GM23338 (cell line): ENCODE measurements at places on chromosomes 1 and 21.

DNA sequence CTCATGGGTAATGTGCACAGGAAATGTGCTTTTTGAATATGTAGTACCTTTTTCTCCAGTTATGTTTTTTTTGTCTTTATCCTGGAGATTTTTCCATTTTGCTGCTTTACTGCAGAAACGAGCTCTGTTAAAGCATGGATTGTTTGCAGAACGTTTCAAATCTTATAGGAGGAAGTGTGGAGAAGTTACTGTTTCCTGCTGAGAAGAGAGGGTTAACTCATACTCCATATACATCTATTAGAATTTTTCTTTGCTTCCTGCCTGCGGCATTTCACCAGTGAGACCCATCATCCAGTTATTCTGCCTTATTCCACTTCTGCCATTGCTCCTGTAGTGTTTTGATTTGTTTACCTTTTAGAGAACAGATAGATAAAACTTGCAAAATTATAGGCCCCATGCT is 2.0 kb downstream of the RPRD2 start:
- no peak for DNase-seq

- DNase-seq: no peak
These were observed 1609.8 kb downstream of the AMY1C start for GRCh38 chr1:105359457-105359856.

DNA sequence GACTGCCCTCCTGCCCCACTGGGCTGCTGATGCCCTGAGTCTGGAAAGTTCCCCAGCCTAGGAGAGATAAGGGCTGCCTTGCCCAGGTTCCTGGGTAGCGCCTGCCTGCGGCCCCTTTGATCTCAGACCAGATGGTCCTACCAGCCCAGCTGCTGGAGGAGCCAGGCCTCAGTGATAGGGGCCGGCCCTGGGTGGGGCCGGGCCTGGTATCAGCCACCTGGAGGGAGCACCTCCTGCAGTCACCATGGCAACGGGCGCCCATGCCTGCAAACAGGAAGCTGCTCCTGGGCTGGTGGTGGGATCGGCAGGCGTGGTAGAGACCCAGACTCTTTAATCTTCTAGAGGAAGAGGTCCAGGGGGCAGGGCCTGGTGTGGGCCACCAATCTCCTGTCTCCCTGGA is 119.7 kb upstream of the WNT4 start:
- peak; percentile 76 for DNase-seq

GRCh38 chr1:91622616-91623015 is 122.0 kb downstream of the CDC7 start:
- no peak for DNase-seq

DNA sequence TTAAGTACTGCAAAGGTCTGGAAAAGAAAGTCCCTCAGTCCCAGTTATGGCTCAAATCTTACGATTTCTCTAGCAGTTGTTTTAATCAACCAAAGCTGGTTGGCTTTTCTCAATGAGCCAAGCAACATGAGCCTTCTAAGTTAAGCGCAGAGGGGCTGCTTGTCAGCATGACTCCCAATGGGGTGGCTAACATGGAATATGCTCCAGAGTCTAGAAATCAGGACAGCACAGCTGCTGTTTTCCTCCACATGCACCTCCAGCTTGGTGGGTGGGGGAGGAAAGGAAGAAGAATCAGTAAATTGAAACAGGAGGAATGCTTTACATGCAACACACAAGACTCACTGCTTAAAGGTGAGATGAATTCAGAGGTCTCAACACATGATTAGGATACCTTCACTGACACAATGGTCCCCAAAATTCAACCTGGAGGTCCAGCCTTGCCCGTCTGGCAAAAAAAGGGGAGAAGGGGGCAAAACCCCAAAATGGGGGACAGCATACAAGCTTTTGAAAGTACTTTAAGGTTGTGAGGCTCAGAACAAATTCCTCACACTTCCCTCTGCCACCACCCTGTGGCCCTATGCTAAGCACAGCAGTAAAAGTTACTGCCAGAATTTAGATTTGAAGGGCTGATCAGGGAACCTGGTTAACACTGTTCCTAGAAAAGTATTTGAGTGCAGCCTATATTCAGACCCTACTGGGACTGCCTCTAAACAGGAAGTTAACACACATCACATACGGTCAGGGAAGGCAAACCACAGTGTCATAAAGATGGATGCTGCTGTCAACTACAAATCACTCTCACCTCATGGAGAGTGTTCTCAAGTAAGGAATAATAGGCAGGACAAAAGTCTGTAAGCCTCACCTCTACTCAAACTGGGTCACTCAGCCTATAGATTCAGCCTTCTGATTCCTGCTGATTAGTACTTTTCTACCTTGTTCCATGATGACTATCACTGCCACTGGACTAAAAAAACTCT is 2.6 kb downstream of the GATAD2B start:
- no peak for DNase-seq
